ENCODE measurements at places on chromosomes 5 and 9. TPM values are rescaled to one million over a fixed set of nuclear protein-coding genes. Genes with fewer than 3 reads are reported as not detected.

CATSPER3 gene
- 0.42 TPM for total RNA-seq

BHMT2 gene
- not detected for total RNA-seq

PDGFRB gene
- total RNA-seq, result 0.09 TPM

LHX2 gene
- total RNA-seq, result 3.9 TPM

OR1J4 gene
- total RNA-seq, result not detected

NDUFS6 gene
- total RNA-seq, result 125 TPM

Data from A549 treated with GW870086 at 1 μM for 4 hours (cell line).